ENCODE measurements at places on chromosomes 11 and 22.

DNA sequence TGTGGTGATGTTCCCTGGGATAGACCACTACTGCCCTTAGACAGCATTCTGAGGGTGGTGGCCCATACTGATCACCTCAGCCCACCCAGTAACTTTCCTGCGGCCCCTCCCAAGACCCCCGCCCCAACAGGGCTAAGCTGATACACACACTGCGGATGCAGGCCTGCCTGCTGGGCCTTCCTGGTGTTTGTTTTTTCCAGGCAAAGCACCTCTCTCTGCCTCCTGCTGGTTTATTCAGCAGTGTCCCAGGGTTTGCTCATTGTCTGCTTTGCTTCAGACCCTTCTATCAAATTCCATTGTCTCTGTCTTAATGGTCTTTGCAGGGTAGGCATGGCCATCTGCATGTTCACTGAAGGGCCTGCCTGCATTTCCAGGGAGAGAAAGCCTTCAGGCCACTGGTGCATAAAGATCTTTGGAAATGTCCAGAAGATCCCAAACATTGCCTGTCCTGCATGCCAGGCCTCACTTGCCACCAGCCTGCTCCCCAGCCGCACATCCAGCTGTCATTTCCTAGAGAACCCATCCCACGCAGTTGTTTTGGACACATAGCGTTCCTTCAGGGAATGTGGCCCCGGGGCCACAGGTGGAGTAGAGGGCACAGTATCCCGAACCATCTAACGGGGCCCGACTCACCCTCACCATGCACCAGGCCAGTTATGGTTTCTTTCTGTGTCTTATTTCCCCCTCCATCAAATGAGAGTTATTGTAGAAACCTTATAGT is 50.2 kb downstream of the BCR start:
- no peak for DNase-seq

DNA sequence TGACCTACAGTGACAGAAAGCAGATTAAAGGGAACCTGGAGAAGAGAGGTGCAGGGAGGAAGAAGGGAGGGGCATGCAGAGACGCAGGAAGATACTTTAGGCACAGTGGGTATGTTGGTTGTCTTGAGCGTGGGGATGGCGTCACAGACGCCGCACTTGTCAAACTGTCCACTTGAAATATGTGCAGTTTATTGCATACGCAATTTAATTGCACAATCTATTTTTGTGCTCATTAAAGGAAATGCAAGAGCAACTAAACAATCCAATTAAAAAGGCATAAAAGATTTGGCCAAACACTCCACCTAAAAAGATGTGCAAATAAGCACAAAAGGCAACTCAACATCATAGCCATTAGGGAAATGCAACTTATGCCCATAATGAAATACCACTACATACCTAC is 16.8 kb downstream of the GNB1L start:
- no peak for DNase-seq

GRCh38 chr22:20393705-20394476 is at the start of gene ZNF74:
Gene ZNF74 (plus strand): TSS chr22:20394151. CDS start chr22:20394629, 478 bp downstream.
- DNase-seq, result peak; percentile 91

DNA sequence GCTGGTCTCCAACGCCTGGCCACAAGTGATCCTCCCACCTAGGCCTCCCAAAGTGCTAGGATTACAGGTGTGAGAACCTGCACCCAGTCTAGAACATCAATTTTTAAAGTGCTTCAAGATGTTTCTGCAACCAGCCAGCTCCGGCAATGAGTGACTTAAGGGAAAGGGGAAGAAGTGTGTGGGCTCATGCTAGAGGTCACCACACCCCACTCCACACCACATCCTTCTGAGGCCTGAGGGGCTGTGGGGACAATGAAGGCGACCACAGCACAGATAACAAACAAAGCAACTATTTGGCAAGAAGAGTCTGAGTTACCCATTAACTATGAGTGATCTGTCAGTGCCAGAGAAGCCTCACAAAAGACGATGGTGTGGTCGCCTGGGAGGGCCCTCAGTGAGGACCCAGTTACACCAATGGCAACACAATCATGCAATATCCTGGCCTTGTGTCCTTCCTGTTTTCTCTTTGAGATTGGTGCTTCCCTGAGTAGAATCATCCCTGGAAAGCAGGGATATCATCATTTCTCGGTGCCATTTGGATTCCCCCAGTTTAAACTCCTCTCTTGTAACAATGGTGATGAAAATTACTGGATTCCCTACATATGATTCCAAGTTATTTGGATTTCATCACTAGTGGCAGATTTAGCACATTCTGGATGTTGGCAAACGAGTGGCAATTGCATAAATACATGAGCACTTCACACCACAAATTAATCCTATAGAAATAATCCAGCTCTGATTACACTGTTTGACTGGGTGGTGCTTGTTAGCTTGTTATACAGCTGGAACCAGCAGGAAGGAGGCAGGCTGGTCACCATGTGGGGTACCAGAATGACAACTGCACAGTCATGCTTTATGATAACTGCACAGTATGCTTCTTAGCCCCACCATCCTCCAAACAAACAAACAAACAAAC is 18.4 kb downstream of the ABTB2 start:
- DNase-seq, result no peak

- no peak for DNase-seq
These were observed 6.0 kb upstream of the CARD10 start for GRCh38 chr22:37525073-37525745.

GRCh38 chr11:35654711-35655110 is 7.9 kb upstream of the TRIM44 start:
- no peak for DNase-seq

GRCh38 chr11:46658259-46658658 is 40.9 kb downstream of the ATG13 start:
- DNase-seq, result no peak

DNA sequence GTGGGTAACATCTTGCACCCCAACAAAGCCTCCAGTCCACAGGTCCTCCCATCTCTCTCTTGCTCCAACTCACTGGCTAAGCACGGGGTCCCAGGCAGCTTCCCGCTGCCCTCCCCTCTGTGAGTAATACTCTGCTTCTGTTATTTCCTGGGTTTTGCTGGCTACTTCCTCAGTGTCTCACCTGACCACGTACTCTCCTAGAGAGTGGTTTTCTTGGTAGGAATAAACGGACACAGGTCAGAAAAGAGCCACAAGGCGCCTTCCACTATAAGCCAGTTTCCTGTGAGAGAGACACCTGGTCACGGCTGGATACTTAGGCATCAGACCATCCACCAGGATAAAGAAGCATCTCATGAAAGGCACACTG is 36.0 kb downstream of the ARRB1 start:
- DNase-seq, result no peak

DNA sequence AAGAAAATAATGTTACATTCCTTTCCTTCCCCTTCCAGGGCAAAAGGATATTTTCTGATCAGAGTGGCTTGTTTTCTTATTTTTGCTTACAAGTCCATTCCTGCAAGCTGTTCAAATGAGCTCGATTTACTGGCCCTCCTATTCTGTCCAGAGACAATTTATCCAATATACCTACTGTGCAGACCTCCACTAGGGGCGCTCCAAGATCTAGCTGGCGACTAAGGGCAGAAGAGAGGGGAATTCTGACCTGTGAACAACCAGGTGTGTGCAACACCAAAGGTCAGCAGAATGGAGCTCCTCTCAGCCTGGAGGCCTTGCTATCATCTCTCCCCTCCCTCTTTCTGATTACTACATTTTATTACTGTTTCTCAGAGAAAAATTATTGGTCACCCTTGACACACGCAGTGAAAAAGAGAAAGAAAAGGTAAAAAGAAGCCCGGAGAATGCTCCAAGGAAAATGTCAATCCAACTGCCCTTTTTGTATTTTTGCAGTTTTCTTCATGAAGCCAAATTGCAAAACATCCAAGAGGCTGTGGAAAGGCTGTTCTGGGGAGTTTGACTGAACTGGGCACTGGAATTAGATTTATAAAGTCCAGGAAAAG is 3.2 kb downstream of the SEZ6L start:
- DNase-seq, result peak; percentile 51

GRCh38 chr11:100712583-100712982 is 25.5 kb downstream of the ARHGAP42 start:
- DNase-seq, result no peak

DNA sequence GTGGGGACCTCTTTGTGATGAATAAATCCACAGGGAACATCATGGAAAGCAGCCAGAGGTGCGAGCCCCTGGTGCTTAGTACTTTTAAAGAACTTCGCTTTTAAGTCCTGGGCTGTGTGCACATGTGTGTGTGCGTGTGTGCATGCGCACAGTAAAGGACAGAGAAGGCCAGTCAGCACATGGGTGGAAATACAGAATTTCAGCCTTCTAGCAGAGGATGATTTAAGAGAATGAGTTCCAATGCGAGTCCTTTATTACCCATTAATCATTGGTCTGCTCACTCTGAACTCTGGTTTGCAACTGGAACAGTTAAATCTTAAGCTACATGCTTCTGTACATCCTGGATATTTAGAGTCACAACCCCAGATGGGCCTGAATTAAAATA is 18.9 kb downstream of the TEAD1 start:
- no peak for DNase-seq

DNA sequence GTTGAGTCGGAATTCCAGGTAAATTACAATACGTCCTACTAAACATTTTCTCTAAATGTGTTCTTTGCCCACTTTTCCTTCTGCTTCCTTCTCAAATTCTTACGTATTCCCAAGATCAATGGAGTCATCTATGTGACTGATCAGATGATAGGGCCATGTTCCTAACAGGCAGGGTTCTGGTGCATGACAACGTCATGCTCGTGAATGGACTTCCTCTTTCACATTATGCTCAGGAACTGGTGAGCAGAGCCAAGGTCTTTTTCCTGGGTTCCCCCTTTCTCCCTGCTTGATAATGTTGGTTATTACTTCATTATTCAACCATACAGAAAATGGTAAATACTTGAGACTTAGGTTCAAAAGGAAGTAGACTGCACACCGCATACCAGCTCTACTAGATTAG is 789.4 kb downstream of the OPCML start:
- no peak for DNase-seq

GRCh38 chr11:119920666-119921387 is 191.8 kb upstream of the NECTIN1 start:
- no peak for DNase-seq

- DNase-seq, result no peak
These were observed 19.3 kb downstream of the CREB3L1 start for GRCh38 chr11:46296528-46297448.

- peak; percentile 40 for DNase-seq
These were observed 756.8 kb downstream of the NTM start for GRCh38 chr11:132126973-132127899.

DNA sequence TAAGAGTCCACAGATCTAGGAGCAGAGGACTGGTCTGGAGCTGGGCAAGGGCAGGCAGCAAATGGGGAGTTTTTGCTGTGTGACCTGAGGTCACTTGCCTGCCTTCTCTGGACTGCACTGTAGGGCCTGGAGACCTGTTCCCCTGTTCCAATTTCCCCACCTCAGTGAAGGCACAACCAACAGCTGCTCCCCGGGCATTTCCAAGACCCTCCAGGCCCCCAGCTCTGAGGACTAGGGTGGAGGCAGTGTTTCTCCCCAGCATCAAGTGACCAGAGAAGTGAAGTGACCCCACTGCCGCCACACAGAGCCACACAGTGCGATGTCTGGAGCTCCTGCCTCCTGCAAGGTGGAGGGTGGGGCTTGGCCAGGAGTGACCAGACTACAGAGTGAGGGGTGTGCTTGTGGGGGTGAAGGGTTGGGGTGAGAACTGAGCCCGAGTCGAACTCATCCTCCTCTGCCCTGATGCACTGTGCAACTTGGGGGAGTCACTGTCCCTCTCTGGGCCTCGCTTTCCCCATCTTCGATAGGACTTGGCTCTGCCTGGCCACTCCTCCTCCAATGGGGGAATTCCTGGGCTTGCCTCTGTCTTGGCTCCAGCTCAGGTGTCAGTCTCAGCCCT is 21.6 kb downstream of the P2RY2 start:
- DNase-seq, result no peak

DNA sequence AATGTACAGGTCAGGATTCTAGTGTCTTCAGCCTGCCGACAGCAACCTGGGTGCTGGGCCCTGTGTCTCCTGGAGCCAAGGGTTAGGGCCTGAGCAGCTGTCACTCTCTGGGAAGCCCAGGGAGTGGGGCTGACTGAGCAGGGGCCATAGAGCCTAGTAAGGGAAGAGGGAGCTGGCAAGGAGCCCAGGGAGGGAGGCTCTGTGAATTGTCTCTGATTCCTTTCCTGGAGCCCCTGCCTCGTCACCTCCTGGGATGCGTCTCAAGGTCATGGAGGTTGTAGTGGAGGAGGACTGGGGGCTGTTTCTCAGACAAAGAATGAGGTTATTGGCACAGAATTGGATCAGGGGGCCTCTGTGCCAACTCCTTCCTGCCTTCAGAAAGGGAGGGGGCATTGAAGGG is 11.8 kb downstream of the SOX10 start:
- no peak for DNase-seq

DNA sequence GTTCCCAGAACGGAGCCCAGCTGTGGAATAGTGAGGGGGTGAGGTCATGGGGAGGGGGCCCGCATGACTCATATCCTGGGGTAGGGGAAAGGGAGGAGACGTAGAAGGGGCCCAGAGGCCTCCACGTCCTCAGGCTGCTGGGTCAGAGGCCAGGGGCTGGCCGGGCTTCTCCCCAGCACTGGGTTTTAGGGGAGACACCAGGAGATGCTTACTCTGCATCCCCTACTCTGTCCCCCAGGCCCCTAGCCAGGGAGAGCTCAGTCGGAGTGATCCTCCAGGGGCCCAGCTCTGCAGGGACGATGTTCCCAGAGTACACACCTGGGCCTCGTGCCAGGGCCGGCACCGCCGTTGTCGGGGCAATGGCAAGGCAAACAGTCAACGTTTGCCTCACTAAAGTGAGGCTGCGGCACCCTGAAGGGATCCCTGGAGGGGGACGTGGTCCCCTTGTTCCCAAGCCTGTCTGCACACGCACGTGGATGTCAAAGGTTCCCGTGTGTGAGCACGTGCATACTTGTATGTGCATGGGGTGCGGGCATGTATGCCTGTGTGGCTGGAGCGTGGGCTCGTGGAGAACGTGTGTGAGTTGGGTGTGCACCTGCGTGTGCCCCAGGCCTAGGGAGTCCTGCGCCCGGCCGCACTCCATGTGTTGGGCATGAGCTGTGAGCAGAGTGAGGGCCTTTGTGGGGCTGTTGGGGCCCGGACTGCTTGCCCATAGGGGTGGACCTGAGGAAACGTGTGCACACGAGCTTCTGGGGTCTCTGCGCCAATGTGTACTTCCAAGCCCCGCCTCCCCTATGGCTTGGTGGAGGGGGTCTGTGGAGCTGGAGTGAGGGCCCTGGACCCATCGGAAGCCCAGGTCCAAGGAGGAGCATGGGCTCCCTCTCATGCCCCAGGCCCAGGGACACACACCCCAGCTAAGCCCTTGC is 14.2 kb downstream of the PRR33 start:
- no peak for DNase-seq

All from SHP77 (cell line).